A549 treated with Hydrocortisone at 1 μM for 4 hours (cell line): ENCODE measurements at places on chromosomes 5 and 9. TPM values are rescaled to one million over a fixed set of nuclear protein-coding genes. Genes with fewer than 3 reads are reported as not detected.

The HSPA9 gene
- 307 to 385 TPM (median 323 TPM) in 5 replicates for total RNA-seq

The ZNF454 gene
- not detected in 5 replicates for total RNA-seq

The CYLC2 gene
- total RNA-seq = not detected in 5 replicates

The DDX4 gene
- 0.05 to 0.08 TPM in 2 of 5 replicates, not detected in the others for total RNA-seq

The PCDHA12 gene
- total RNA-seq = 2.7 to 3.6 TPM (median 2.8 TPM) in 5 replicates

The DND1 gene
- 0.47 to 0.94 TPM (median 0.70 TPM) in 5 replicates for total RNA-seq

The SPINK7 gene
- not detected in 5 replicates for total RNA-seq

The TOPORS gene
- total RNA-seq = 10.0 to 15.8 TPM (median 11.4 TPM) in 5 replicates

The PCDHA6 gene
- total RNA-seq = 0.05 to 0.08 TPM (median 0.08 TPM) in 3 of 5 replicates, not detected in the others

The INSL6 gene
- total RNA-seq = not detected in 5 replicates

The DNAH5 gene
- total RNA-seq = 1.5 to 2.2 TPM (median 1.8 TPM) in 5 replicates

The GALNT10 gene
- 71.2 to 111 TPM (median 85.4 TPM) in 5 replicates for total RNA-seq

The GPBP1 gene
- total RNA-seq = 35.8 to 48.2 TPM (median 38.2 TPM) in 5 replicates

The CDO1 gene
- not detected in 5 replicates for total RNA-seq

The SLC35A4 gene
- total RNA-seq = 73.1 to 91.2 TPM (median 80.5 TPM) in 5 replicates

The ERCC8 gene
- total RNA-seq = 11.7 to 21.1 TPM (median 13.8 TPM) in 5 replicates

The BNIP1 gene
- total RNA-seq = 15.5 to 18.1 TPM (median 16.4 TPM) in 5 replicates

The CCDC187 gene
- 0.02 to 0.03 TPM in 2 of 5 replicates, not detected in the others for total RNA-seq

The CDH12 gene
- not detected in 5 replicates for total RNA-seq

The CERCAM gene
- total RNA-seq = 32.2 to 40.3 TPM (median 37.9 TPM) in 5 replicates

The OBP2B gene
- not detected in 5 replicates for total RNA-seq

The FOXD4 gene
- total RNA-seq = 0.23 to 0.55 TPM (median 0.44 TPM) in 5 replicates

The GPRIN1 gene
- total RNA-seq = 7.3 to 9.6 TPM (median 9.1 TPM) in 5 replicates

The ASPN gene
- total RNA-seq = not detected in 5 replicates

The DRD1 gene
- total RNA-seq = 0.06 to 0.16 TPM (median 0.09 TPM) in 5 replicates

The N4BP3 gene
- total RNA-seq = 0.74 to 1.2 TPM (median 0.90 TPM) in 5 replicates

The SLC25A2 gene
- not detected in 5 replicates for total RNA-seq

The NEUROG1 gene
- total RNA-seq = not detected in 5 replicates

The SPINK13 gene
- total RNA-seq = 0.18 to 0.30 TPM in 2 of 5 replicates, not detected in the others

The FANCG gene
- 35.0 to 58.2 TPM (median 50.9 TPM) in 5 replicates for total RNA-seq

The COL15A1 gene
- total RNA-seq = 0.56 to 0.66 TPM (median 0.63 TPM) in 5 replicates

The SPINK6 gene
- total RNA-seq = 0.37 to 0.73 TPM (median 0.45 TPM) in 5 replicates

The SPATA6L gene
- total RNA-seq = 1.8 to 3.0 TPM (median 2.5 TPM) in 5 replicates
